ENCODE measurements at places on chromosomes 6 and 20.

GRCh38 chr6:4124351-4124750, 11.0 kb downstream of the ECI2 start:
- DNase-seq, result no peak

- peak; percentile 48 for DNase-seq
These were observed 490 bp downstream of the JAG1 start for GRCh38 chr20:10673176-10673841.

DNA sequence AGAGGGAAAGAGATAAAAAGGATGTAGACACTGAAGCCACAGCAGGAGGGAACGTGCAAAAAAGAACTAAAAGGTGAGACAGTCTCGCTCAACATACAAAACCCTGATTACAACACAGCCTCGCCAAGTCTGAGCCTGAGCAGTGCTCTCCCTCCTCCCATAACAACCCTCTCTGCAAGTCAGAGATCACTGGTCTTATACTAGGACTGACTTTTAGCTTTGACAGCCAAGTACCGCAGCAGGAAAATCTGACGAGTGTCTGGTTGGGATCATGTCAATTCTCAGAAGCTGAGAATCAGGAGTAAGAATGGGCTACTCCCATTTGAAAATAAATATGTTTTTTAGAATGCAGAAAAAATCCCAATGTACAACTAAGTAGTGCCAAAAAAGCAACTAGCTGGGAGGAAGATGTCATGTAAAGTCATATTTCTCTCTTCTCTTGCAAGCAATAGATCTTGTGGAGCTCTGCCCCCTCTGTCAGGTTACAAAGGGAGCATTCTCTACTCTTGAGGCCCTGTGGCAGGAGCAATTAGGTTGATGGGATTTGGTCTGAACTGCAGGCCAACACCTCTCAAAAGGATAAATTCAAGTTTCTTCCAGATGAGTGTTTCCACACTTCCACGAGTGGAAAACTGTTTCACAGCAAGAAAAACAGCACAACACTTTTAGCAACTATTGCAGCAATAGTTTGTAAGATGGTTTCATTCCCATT, 118.9 kb upstream of the COL21A1 start:
- DNase-seq, result no peak

DNA sequence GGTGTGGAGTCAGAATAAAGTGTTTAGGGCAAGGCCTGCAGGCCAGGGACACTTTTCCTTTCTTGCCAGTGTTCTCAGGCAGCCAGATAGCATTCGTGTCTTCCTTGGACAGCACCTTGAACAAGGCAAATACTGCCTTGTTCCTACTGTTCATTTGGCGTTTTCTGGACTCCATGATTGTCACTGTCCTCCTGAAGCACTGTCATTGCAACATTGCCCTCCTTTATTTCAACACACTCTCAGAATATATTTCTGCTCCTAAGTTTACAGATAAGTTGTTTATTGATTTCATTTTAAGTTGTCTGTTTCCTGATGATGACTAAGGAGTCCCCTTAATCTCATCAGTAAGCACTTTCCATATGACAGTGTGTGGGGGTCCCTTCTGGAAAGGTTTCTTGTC, 15.1 kb upstream of the DEF6 start:
- no peak for DNase-seq

DNA sequence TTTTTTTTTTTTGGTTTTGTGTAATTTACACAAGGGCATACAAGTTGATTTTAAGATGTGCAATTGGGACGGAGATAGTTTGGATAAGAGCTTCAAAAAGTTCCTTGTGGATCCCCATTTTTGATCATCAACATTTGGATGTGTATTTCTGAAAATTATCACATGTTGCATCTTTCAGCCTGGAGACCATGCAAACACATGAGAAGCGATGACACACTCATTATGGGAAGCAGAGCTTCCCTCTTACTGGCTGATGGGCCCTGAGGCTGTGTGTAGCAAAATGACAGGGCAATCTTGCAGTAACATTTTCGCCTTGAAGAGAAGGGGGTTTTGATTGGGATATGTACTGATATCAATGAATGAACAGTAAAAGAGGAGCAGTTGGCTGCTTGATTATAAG, 22.0 kb upstream of the RIPK1 start:
- no peak for DNase-seq

DNA sequence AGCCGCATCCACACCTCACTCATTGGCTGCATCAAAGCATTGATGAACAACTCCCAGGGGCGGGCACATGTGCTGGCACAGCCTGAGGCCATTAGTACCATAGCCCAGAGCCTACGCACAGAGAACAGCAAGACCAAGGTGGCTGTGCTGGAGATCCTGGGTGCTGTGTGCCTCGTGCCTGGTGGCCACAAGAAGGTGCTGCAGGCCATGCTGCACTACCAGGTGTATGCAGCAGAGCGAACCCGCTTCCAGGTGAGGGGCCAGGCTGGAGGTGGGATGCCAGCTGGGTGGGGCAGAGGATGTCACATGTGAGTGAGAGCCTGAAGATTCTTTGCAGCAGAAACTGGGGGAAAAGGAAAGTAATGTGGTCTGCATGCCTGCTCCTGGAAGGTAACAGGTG, 66.7 kb downstream of the MOCS1 start:
- DNase-seq, result no peak

GRCh38 chr6:150008588-150008987, 16.7 kb downstream of the RAET1L start:
- no peak for DNase-seq

- no peak for DNase-seq
These were observed 81.8 kb downstream of the MLIP start for GRCh38 chr6:54192993-54193392.

DNA sequence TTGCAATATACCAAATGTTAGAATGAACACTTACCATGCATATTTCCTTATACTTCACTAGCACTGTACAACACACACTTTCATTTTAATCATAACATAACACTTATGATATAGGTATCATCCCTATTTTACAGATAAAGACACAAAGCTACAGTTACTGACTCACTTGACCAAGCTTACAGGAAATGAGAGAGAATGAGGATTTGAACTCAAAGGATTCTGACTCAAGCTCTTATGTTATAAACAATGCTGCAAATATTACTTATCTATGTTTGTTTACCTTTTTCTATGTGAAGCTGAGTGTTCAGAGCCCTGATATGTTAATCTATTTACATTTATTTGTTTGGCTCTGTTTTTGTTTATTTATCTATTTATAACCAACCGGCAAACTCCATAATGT, 245.4 kb downstream of the PTPRK start:
- no peak for DNase-seq

DNA sequence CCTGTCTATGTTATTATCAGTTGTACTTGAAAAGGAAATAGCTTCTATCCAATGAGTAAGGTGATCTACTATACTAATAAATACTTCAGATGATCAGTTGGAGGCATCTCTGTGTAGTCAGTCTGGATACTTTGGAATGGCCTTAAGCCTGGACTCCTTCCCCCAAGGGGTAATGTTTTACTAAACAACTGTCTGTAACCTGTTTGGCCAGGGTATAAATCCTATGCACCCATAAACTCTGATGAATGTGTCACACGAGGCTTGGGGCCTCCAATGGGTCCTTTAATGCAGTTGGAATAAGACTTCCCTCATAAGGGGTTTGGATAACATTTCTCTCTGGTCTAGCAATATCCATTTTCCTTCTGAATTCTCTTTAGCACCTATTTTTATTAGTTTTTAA, 19.5 kb upstream of the SLC52A3 start:
- DNase-seq, result no peak

DNA sequence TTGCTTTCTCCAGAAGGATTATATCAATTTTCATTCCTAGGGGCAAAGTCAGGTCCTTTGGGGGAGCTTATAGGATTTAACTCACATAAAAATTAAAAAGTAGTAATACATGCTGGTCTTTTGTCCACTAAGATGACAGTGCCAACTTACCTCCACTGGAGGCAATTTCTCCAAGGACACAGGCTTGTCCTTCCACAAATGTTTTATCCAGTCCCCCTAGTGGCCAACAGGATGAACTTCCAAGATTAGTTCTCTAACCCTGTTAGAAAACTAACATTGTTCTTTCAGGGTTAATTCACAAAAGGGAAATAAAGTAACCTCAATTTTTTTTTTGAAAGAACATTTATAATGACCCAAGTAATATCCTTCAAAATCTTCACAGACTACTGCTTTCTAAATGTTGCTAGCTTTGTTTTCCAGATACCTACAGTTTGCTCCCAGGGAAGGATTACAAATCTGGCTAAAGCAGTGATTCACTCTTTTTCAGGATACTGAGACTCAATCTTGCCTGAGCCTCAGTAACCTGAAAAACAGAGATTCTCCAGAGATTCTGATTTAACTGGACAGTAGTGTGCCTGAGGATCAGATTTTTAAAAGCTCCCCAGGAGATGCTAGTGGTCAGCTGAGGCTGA, 31.7 kb upstream of the UBR2 start:
- DNase-seq, result no peak

GRCh38 chr6:156060013-156060412, 604.4 kb upstream of the NOX3 start:
- no peak for DNase-seq

DNA sequence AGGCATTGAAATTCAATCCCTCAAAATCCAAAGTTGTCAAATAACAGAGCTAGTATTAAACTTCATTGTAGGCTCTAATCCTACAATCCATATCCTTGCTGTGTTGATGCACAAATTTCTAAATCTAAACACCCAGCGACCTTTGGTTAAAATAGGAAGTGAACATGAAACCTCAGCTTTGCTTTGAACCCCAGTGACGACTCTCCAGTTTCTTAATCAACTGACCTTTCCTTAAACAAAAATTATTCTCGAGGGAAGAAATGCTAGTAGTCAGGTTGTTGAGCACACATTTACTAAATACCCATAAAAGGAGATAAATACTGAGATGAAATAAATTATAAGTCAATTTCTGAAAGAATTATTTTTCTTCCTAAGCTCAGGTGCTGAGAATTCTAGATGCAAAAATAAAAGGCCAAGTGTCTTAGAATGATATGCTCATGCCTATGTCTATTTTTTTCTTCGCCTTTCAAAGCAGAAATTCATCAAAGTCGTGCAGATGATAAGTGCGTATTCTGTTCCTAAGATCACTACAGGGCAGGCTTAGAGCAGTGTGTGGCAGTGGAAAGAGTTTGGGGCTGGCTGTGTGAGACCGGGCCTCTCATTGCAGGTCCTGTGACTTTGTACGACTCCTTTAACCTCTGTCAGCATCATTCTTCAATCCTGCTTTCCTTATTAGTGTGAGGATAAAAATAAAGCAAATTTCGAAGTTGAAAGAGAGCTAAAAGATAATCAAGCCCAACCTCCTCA, 208.7 kb downstream of the PRL start:
- no peak for DNase-seq
